ENCODE measurements at places on chromosomes 16 and 17. TPM values are rescaled to one million over a fixed set of nuclear protein-coding genes. Genes with fewer than 3 reads are reported as not detected.

The KRTAP1-5 gene
- not detected for total RNA-seq

GRCh38 chr16:24833352-24833751 is 12.4 kb upstream of the SLC5A11 start:
- no peaks in the 10 kb centered on the region for H3K4me1 ChIP-seq
- H3K27ac ChIP-seq: no peak overlapping the region
- no peak overlapping the region for H3K4me3 ChIP-seq

GRCh38 chr17:47728214-47728877 is 4.7 kb upstream of the TBX21 start:
- no peak overlapping the region for H3K4me3 ChIP-seq
- DNase-seq: no peak
- H3K4me1 ChIP-seq: no peaks in the 10 kb centered on the region
- H3K36me3 ChIP-seq: no peaks in the 10 kb centered on the region
- H3K27me3 ChIP-seq: peaks cover 14% of the 10 kb centered on the region

- peaks cover 36% of the 10 kb centered on the region for H3K4me1 ChIP-seq
- H3K27ac ChIP-seq: peak overlapping the region; percentile 83
- DNase-seq: no peak
- no peaks in the 10 kb centered on the region for H3K36me3 ChIP-seq
- peak overlapping the region; percentile 35 for H3K4me3 ChIP-seq
Observed at GRCh38 chr17:73342541-73343167, 30.9 kb upstream of the CDC42EP4 start.

GRCh38 chr17:19714542-19715411 is 1.6 kb downstream of the SLC47A2 start:
- H3K27ac ChIP-seq: no peak overlapping the region
- H3K4me3 ChIP-seq: no peak overlapping the region
- no peaks in the 10 kb centered on the region for H3K36me3 ChIP-seq
- H3K4me1 ChIP-seq: no peaks in the 10 kb centered on the region
- no peak for DNase-seq

The PRKCB gene
- total RNA-seq: 1.2 TPM

The ABCA9 gene
- total RNA-seq: 10.9 TPM

The KCNAB3 gene
- not detected for total RNA-seq

- H3K27me3 ChIP-seq: no peaks in the 10 kb centered on the region
- peak overlapping the region; percentile 7 for H3K27ac ChIP-seq
- DNase-seq: peak; percentile 60
- peaks cover 10% of the 10 kb centered on the region for H3K4me1 ChIP-seq
Observed at GRCh38 chr16:70675851-70676513, 9.9 kb downstream of the MTSS2 start.

GRCh38 chr16:9849697-9850245 is 332.5 kb downstream of the GRIN2A start:
- no peaks in the 10 kb centered on the region for H3K27me3 ChIP-seq
- no peaks in the 10 kb centered on the region for H3K4me1 ChIP-seq
- no peak overlapping the region for H3K4me3 ChIP-seq
- H3K36me3 ChIP-seq: no peaks in the 10 kb centered on the region
- no peak overlapping the region for H3K27ac ChIP-seq

The ANKRD40CL gene
- total RNA-seq: not detected

GRCh38 chr17:53142890-53143289 is 679.8 kb upstream of the KIF2B start:
- no peak for DNase-seq
- no peaks in the 10 kb centered on the region for H3K36me3 ChIP-seq
- H3K4me1 ChIP-seq: no peaks in the 10 kb centered on the region
- H3K27me3 ChIP-seq: no peaks in the 10 kb centered on the region
- no peak overlapping the region for H3K4me3 ChIP-seq
- H3K27ac ChIP-seq: no peak overlapping the region

The METTL23 gene
- 31.2 TPM for total RNA-seq

- no peaks in the 10 kb centered on the region for H3K27me3 ChIP-seq
- peaks cover 12% of the 10 kb centered on the region for H3K4me1 ChIP-seq
- peak overlapping the region; percentile 74 for H3K27ac ChIP-seq
Observed at GRCh38 chr16:77637940-77638339, 84.4 kb upstream of the NUDT7 start.

The OTOP2 gene
- total RNA-seq: not detected

The PLXDC1 gene
- 23.8 TPM for total RNA-seq

- H3K4me3 ChIP-seq: peak overlapping the region; percentile 65
- peaks cover 16% of the 10 kb centered on the region for H3K27me3 ChIP-seq
- peaks cover 23% of the 10 kb centered on the region for H3K4me1 ChIP-seq
- H3K36me3 ChIP-seq: peaks cover 2% of the 10 kb centered on the region
- H3K27ac ChIP-seq: no peak overlapping the region
Observed at GRCh38 chr16:1992704-1993317, 3.0 kb downstream of the SYNGR3 start.

DNA sequence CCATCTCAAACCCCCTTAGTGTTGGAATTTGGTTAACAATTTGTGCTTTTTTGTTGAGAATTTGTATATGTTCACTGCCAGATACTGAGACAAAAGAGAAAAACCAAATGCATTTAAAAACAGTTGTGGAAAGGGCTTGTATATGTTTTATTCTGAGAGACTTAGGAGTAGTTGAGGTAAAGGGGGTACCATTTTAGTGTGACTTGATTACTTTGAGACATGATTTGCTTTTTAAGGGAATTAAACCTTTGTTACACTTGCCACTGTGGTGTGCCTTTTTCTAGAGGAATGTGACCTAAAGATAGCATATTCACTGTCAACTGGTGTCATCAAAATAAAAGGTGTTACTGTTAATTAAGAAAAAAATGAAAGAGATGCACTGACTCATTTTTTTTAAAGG is 4.5 kb downstream of the IGF2BP1 start:
- no peaks in the 10 kb centered on the region for H3K36me3 ChIP-seq
- peaks cover 38% of the 10 kb centered on the region for H3K27me3 ChIP-seq
- no peak overlapping the region for H3K27ac ChIP-seq
- H3K4me3 ChIP-seq: no peak overlapping the region

All from ascending aorta (tissue), 2 donors.